Renal cortical epithelial cell (primary cell): ENCODE measurements at places on chromosomes 2 and 18.

DNA sequence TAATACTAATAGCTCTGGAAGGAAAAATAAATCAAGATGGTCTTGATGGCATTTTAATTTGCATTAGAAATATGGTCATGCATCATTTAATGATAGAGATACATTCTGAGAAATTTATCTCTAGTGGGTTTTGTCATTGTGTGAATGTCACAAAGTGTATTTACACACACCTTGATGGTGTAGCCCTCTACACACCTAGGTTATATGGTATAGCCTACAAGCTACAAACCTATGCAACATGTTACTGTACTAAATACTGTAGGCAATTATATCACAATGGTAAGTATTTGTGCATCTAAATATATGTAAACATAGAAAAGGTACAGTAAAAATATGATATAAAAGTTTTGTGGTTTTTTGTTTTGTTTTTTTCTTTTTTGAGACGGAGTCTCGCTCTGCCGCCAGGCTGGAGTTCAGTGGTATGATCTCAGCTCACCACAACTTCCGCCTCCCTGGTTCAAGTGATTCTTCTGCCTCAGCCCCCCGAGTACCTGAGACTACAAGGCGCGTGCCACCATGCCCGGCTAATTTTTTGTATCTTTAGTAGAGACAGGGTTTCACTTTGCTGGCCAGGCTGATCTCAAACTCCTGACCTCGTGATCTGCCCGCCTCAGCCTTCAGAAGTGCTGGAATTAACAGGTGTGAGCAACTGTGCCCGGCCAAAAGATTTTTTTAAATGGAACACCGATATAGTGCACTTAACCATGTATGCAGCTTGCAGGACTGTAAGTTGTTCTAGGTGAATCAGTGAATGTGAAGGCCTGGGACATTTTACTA lies 83.7 kb upstream of the UBXN4 start:
- DNase-seq = no peak

DNA sequence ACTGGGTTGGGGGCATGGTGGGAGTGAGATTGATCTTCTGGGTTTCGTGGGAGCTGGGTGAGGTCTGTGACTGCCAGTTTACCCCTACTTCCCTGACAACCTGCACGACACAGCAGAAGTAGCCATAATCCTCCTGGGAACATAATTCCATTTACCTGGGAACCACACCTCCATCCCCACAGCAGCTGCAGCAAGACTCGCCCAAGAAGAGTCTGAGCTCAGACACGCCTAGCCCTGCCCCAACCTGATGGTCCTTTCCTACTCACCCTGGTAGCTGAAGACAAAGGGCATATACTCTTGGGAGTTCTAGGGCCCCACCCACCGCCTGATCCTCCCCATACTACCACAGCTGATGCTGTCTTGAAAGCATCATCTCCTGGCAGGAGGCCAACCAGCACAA lies 43.8 kb downstream of the FLACC1 start:
- no peak for DNase-seq

DNA sequence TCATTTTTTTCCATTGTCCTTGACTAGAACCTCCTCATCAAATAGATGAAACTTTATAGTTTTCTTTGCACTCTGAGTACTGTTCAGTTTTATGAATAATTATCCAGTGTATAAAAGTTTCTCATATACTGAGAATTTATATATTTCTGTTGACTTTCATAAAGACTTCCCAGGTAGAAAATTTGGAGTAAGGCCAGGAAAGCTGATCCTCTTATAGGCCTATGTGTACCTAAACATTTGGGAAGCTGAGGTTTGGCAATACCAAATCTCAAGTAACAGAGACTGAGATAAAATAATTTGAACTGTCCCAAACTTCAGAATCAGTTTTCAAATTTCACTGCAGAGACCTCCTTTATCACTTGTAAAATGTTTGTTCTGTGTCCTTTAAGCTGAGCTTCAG lies 43.4 kb downstream of the CCDC102B start:
- DNase-seq = no peak

- DNase-seq = peak; percentile 35
These were observed 116.4 kb upstream of the NYAP2 start for GRCh38 chr2:225282858-225283710.

- DNase-seq = no peak
These were observed 1.4 kb upstream of the RNF103 start for GRCh38 chr2:86625096-86625495.

- peak; percentile 57 for DNase-seq
These were observed 17.1 kb downstream of the CREB1 start for GRCh38 chr2:207546822-207547221.

GRCh38 chr2:27752551-27753237 lies 18.8 kb upstream of the MRPL33 start:
- DNase-seq = peak; percentile 82

- DNase-seq = no peak
These were observed 12.9 kb upstream of the ESPNL start for GRCh38 chr2:238087211-238087610.

GRCh38 chr2:240790370-240791220 lies 29.4 kb downstream of the KIF1A start:
- no peak for DNase-seq

DNA sequence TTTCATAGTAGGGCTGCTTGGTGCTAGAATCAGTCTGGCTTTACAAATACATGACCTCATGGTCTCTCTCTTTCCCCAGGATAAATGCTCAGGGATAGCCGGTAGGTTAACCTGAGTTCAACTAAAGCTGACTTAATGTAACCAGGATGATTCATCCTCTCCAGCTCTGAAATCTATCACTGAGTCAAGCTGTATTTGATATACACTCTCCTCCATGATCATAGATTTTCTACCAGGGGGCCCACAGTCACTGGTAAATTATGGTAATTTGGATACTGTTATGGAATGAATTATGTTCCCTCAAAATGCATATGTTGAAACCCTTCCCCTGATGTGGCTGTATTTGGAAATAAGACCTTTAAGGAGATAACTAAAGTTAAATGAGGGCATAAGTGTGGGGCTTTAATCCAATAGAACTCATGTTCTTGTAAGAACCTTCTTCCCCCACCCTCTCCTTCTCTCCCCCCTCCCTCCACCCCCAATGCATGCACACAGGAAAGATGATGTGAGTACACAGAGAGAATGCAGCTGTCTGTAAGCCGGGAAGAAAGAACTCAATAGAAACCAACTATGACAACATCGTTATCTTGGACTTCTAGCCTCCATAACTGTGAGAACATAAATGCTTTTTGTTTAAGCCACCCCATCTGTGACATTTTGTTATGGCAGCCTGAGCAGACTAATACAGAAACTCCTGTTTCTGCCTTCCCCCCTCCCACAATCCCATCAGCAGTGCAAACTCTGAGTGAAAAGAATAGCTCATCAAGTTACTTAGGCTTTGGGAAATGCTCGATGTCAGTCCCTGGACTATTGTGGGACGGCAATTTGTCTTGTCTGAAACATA lies 134.9 kb upstream of the KYNU start:
- DNase-seq = peak; percentile 87

DNA sequence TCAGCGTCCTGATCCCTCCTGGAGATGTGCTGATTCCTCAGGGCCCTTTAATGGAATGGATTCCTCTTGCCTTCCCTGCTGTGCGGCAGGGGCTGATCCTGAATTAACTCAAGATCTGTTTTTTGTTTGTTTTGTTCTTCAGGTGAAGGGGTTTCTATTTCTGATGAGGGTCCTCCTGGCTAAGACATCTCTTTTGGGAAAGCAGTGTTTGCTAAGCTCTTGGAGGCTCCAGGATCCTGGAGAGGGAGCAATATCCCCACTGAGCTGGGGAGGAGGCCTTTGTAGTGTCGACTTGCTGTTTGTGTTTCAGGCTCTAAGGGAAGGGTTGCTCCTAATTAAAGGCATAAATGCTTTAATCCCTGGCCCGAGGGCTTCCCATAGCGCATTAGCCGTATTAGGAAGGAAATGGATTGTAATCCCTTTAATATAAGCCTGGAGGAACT lies 65.3 kb upstream of the FOXI3 start:
- no peak for DNase-seq

GRCh38 chr2:237322564-237322963 lies 91.4 kb downstream of the COL6A3 start:
- peak; percentile 29 for DNase-seq

DNA sequence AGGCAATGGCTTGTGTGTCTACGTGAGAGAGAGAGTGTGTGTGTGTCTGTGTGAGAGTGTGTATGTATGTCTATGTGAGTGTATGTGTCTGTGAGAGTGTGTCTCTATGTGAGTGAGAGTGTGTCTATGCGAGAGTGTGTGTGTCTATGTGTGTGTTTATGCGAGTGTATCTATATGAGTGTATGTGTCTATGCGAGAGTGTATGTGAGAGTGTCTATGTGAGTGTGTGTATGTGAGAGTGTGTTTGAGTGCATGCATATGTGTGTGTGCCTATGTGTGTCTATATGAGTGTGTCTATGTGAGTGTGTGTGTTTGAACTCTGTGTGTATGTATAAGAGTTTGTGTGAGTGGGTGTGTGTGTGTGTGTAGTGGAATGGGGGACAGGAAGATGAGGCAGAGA lies 9.8 kb upstream of the GNLY start:
- DNase-seq = no peak

DNA sequence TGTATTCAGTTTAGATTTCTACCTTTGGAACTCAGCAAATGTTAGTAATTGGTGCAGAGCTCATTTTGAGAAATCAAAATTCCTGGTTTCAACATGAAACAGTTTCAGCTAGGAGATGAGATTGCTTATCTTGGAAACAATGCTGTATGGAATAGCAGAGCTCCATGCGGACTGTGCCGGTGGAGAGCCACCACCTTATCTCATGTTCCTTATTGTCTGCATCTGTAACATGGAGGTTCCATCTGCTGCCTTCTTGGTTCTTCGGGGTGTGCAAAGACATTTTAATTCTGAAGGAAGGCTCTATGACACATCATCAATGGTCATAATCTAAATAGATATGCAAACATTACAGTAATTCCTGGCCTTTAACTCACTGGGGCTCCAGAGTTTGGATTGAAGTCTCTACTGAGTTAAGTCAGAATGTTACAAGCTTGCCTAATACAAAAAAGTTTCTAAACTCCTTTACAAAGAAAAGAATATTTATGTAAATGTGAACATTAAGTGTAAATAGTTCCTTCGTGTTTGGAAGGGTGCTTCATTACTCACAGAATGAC lies 65.3 kb downstream of the PRKRA start:
- DNase-seq = no peak
